ENCODE measurements at places on chromosomes 7 and 10.

DNA sequence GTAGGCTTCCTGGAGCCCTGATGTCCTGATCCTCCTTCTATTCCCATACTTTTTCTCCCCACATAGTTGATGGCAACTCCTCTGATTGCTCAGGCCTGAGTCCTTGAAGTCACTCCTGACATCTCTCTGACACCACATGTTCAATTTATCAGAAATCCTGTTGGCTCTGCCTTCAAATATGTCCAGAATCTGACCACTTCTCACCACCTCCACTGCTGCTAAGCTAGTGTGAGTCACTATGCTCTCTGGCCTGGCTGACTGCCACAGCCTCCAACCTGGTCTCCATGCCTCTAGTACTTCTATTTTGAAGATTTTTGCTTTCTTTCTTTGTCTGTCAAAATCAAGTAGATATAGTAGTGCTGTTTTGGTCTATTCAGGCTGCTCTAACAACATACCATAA lies 53.0 kb downstream of the TMEM229A start:
- no peak for DNase-seq

DNA sequence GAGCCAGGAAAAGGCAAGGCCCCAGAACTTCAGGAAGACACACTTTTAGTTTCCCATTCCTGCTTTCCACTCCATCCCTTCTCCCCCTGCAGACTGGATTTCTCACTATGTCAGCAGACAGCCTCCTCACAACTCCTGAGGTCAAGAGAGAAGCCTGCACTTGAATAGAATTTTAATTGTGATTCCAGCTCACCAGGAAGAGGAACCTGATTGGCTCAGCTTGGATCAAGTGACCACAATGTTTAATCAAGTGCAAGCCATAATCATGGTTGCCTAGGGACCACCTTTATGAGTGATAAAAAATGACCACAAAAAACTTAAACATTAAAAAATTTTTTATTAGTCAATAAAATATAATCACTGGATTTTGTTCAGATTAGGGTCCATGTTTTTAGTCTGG lies 244.7 kb upstream of the RHOBTB1 start:
- DNase-seq = no peak

GRCh38 chr10:14660831-14661230 lies 113.9 kb downstream of the FAM107B start:
- no peak for DNase-seq

- DNase-seq = no peak
These were observed 24.7 kb downstream of the AUTS2 start for GRCh38 chr7:69622960-69623359.

DNA sequence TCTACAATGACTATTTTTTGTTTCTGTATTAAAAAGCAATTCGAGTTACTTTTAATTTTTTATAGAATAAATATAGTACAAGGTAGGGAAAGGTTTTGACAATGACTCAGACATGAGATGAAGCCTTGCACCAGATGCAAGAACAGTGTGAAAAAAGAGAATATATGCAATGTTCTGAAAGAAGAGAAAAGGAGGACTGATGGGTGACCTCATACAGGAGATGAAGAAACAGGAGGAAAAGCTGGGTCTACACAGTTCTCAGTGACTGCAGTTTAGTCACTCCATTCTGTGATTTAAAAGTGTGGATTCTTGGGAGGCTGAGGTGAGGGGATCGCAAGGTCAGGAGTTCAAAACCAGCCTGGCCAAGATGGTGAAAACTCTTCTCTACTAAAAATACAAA lies 38.3 kb upstream of the YAE1 start:
- DNase-seq = no peak

- no peak for DNase-seq
These were observed 606 bp upstream of the LAMB1 start for GRCh38 chr7:108003599-108003935.

GRCh38 chr10:63072951-63073350 lies 60.2 kb upstream of the NRBF2 start:
- DNase-seq = no peak

- no peak for DNase-seq
These were observed 10.5 kb upstream of the DEPP1 start for GRCh38 chr10:44988957-44989585.

- DNase-seq = no peak
These were observed 239.1 kb downstream of the SKAP2 start for GRCh38 chr7:26625286-26625685.

GRCh38 chr7:43303740-43304241 lies 191.3 kb downstream of the HECW1 start:
- DNase-seq = no peak

DNA sequence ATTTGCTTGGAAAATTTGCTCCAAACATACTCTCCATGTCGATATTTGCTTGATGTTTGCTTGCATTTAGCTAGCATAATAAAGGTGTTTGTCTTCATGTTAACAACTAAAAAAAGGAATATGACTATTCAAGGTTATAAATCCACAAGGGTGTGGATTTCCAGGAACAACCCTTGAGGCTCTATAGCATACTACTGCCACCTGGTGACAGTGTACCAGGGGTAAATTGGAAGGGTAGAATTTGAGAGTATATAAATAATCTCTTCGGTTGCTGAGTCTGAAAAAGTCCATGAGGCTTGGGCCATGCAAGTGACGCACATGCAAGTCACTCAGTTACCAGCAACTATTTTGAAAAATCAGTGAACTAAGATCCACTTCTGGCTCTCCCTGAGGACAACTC lies 68.4 kb downstream of the SLIT1 start:
- DNase-seq = no peak

GRCh38 chr10:278707-279106 lies 143.5 kb downstream of the ZMYND11 start:
- no peak for DNase-seq

- no peak for DNase-seq
These were observed 250.1 kb downstream of the ABCA13 start for GRCh38 chr7:48421357-48421756.
